Muscle of arm (tissue), 14 donors: ENCODE measurements at places on chromosomes 5 and 9.
A peak's percentile ranks its signal among the peaks of the same experiment; 100 is the strongest.

- no peak for DNase-seq
These were observed 2118.9 kb downstream of the MAT2B start for GRCh38 chr5:165624166-165624946.

GRCh38 chr9:126411225-126411947, 84.8 kb downstream of the MVB12B start:
- no peak for DNase-seq

GRCh38 chr5:53023969-53024368, 34.8 kb downstream of the ITGA2 start:
- no peak for DNase-seq

- DNase-seq: no peak
These were observed 288.7 kb downstream of the ZSWIM6 start for GRCh38 chr5:61620699-61621182.

- peak; percentile 56 for DNase-seq
These were observed 103.8 kb downstream of the RPS23 start for GRCh38 chr5:82174128-82174918.
